Heart left ventricle (tissue), 16 donors: ENCODE measurements at places on chromosomes 3 and 15. TPM values are rescaled to one million over a fixed set of nuclear protein-coding genes. Genes with fewer than 3 reads are reported as not detected.
A peak's percentile ranks its signal among the peaks of the same experiment; 100 is the strongest.

- H3K4me1 ChIP-seq, result no peaks in the 10 kb centered on the region
- no peaks in the 10 kb centered on the region for H3K27me3 ChIP-seq
- no peaks in the 10 kb centered on the region for H3K36me3 ChIP-seq
- no peak overlapping the region for H3K27ac ChIP-seq
- H3K4me3 ChIP-seq, result no peak overlapping the region
- no peak for DNase-seq
Measured at GRCh38 chr3:21464746-21465145, 286.3 kb downstream of the ZNF385D start.

- no peaks in the 10 kb centered on the region for H3K27me3 ChIP-seq
- H3K4me1 ChIP-seq, result peaks cover 10% of the 10 kb centered on the region
- DNase-seq, result no peak
- no peak overlapping the region for H3K27ac ChIP-seq
- H3K4me3 ChIP-seq, result no peak overlapping the region
Measured at GRCh38 chr3:15171096-15171495, 35.0 kb upstream of the CAPN7 start.

DNA sequence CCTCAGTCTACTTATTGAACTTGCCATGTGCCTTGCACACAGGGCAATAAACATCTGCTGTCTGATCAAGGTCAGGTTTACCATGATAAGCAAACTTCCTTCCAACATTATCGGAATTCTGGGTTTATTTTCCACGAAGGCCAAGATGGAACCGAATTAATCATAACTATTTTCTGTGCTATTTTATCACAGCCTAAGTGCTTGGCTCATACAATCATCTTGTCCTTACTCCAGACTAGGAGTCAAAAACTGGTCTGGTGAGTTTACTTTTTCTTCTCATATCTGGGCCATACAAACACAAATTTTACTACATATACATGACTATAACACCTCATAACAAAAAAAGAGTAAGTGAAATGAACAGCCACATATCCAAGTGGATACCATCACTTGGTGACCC lies 2.3 kb downstream of the FBN1 start:
- H3K4me1 ChIP-seq, result peaks cover 7% of the 10 kb centered on the region
- peak overlapping the region; percentile 84 for H3K27ac ChIP-seq
- no peak for DNase-seq
- H3K36me3 ChIP-seq, result no peaks in the 10 kb centered on the region
- H3K4me3 ChIP-seq, result peak overlapping the region; percentile 87

DNA sequence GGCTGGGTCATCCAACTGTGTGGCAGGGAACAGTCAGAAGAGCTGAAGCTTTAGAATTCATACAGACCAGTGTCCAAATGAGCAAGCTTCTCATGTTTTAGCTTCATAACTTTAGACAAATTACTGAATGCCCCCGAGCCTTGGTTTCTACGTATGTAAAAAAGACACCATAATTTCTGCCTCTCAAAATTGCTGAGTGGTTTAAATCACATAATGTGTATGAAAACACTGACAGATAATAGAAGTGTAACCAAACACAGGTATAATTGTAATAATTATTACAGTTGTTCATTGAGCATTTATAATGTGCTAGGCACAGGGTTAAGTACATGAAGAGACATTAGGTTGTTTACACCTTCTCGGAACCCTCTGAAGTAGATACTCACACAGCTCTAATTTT lies 207.2 kb downstream of the IGSF11 start:
- H3K27me3 ChIP-seq, result peaks cover 3% of the 10 kb centered on the region
- no peak for DNase-seq
- no peaks in the 10 kb centered on the region for H3K4me1 ChIP-seq
- H3K27ac ChIP-seq, result no peak overlapping the region
- H3K4me3 ChIP-seq, result no peak overlapping the region
- no peaks in the 10 kb centered on the region for H3K36me3 ChIP-seq

DNA sequence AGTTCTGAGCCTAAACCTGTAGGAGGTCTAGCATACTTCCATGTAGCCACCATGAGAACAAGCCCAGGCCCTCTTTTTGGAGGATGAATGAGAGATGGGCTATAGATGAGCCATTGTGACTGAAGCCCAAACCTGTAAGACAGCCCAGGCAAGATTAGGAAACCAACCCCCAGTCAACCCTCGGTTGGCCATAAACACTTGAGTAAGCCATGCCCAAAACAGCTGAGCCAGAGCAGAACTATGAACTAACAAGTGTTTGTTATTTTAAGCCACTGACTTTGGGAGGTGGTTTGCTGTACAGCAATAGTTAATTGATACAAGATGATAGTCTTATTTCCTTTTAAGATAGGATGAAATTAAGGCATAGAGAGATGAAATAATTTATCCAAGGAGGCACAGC lies 12.4 kb upstream of the CPNE4 start:
- no peak for DNase-seq
- no peaks in the 10 kb centered on the region for H3K36me3 ChIP-seq
- H3K27me3 ChIP-seq, result no peaks in the 10 kb centered on the region
- no peak overlapping the region for H3K4me3 ChIP-seq
- no peaks in the 10 kb centered on the region for H3K4me1 ChIP-seq

DNA sequence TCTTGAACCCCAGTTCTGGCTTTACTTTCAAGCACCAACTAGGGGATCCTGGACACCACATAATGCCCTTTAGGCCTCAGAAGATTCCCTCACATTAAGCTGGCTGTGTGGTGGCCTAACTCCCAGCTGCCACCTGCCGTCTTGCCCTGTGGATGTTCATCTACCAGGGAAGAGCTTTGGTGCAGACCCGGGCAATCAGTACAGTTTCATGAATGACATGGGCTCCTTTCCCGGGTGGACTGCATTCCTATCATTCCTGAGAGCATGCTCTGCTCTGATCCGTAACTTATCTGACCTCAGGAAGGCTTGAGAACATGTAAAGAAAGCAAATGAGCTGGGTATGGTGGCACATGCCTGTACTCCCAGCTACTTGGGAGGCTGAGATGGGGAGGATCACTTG lies 50.0 kb upstream of the GSK3B start:
- no peaks in the 10 kb centered on the region for H3K27me3 ChIP-seq
- H3K4me1 ChIP-seq, result peaks cover 10% of the 10 kb centered on the region
- no peak overlapping the region for H3K4me3 ChIP-seq

DNA sequence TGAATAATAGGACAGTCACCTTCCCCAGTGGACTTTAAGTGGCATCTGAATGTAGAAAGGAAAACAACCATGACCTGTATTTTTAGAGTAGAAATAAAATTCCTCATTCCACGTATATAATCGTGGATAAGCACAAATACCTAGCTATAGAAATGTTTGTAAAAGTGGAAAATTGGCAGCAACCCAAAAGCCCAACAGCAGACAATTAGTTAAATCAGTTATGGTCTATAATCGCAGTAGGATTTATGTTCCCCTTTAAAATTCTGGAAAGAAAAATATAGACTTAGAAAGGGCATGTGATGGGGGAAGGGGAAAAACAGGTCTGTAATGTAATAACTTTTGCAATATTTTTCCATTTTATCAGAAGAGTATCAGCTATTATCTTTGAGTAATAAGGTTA lies 241.9 kb upstream of the ST8SIA2 start:
- no peaks in the 10 kb centered on the region for H3K27me3 ChIP-seq
- no peak overlapping the region for H3K4me3 ChIP-seq
- DNase-seq, result no peak
- H3K27ac ChIP-seq, result no peak overlapping the region
- H3K36me3 ChIP-seq, result peaks cover 92% of the 10 kb centered on the region

DNA sequence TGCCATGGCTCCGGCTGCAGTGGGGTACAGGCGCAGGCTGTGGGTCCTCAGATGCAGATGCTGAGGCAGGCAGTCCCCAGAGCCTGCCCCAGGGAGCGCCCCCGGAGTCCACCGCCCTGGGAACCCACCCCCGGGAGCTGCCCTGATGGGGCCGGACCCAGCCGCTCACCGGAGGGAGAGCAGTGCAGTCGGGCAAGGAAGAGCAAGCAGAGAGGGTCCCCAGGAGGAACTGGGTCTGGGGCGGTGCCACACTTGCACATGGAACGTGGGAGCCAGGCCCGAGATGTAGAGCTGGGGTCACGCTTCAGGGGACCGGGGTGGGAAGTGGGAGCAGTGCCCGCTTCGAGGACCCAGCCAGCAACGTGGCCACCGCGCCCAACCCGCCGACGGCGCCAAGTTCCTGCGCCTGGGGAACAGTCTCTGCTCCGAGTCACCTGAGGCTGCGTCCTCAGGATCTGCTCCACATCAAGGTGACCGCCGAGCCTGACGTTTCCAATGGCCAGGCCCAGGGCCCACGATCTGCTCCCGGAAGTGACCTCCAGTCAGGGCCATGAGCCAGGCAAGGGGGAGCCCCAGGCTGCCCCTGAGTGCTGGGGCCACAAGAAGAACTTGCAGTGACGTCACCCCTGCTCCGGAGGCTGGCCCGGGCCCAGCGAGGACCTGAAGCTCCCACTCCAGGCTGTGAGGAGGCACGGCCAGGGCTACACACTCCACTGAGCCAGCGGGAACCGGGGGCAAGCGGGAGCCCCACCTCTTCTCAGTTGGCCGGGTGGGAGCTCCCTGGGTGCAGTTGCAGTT lies 27.0 kb upstream of the TFG start:
- no peaks in the 10 kb centered on the region for H3K4me1 ChIP-seq
- peak overlapping the region; percentile 36 for H3K4me3 ChIP-seq
- H3K27me3 ChIP-seq, result no peaks in the 10 kb centered on the region
- no peaks in the 10 kb centered on the region for H3K36me3 ChIP-seq
- peak; percentile 22 for DNase-seq
- H3K27ac ChIP-seq, result no peak overlapping the region

- no peak for DNase-seq
- no peaks in the 10 kb centered on the region for H3K27me3 ChIP-seq
- no peak overlapping the region for H3K27ac ChIP-seq
- no peak overlapping the region for H3K4me3 ChIP-seq
- peaks cover 2% of the 10 kb centered on the region for H3K4me1 ChIP-seq
- H3K36me3 ChIP-seq, result no peaks in the 10 kb centered on the region
Measured at GRCh38 chr3:81868597-81868996, 107.2 kb upstream of the GBE1 start.

DNA sequence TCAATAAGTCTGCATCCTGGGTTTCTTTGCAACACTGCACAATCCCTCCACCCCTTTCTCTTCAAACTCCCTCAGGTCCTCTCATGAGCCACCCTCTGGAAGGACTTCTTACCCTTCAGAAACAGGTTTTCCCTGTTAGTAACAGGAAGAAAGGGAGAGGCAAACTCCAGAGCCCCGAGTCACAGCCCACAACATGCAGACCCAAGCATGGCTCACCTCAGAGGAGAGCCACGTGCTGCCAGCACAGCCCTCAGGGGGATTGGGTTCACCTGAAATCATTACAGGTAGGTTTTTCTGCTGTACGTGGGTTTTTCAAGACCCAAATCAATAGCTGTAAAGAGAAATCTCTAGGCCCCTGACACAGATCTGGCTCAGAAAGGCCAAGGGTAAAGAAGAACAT lies 359.7 kb upstream of the ATP10A start:
- H3K27me3 ChIP-seq, result no peaks in the 10 kb centered on the region
- H3K36me3 ChIP-seq, result no peaks in the 10 kb centered on the region
- H3K4me3 ChIP-seq, result no peak overlapping the region

DNA sequence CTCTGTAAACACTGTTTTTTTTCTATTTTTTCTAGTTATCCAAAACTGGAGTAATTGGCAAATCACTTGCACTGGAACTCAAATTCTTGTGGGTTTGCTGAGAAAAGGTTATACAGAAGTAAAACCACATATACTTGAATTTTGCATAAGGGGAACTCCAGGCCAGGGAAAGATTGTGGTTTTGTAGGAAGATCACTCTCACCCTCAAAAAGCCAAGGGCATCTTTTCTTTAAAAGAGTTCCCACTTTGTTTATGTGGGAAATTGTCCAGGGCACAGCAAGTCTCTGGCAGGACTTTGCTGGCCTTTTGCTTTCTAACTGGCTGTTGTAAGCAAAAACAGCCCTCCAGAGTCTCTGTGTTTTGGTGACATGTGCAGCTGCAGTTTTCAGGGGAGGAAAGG lies 340.3 kb upstream of the RBMS3 start:
- H3K27me3 ChIP-seq, result no peaks in the 10 kb centered on the region
- H3K4me1 ChIP-seq, result no peaks in the 10 kb centered on the region

- DNase-seq, result no peak
- no peaks in the 10 kb centered on the region for H3K4me1 ChIP-seq
- H3K4me3 ChIP-seq, result no peak overlapping the region
- H3K27ac ChIP-seq, result no peak overlapping the region
Measured at GRCh38 chr3:154844863-154845262, 235.3 kb upstream of the MME start.

GRCh38 chr3:16011376-16011775 lies 163.1 kb upstream of the GALNT15 start:
- H3K4me3 ChIP-seq, result no peak overlapping the region
- H3K36me3 ChIP-seq, result no peaks in the 10 kb centered on the region
- H3K4me1 ChIP-seq, result no peaks in the 10 kb centered on the region
- DNase-seq, result no peak
- H3K27ac ChIP-seq, result no peak overlapping the region

GRCh38 chr3:10635446-10636076 lies 130.2 kb upstream of the ATP2B2 start:
- DNase-seq, result no peak
- no peak overlapping the region for H3K4me3 ChIP-seq
- H3K27ac ChIP-seq, result no peak overlapping the region
- no peaks in the 10 kb centered on the region for H3K4me1 ChIP-seq

- H3K27me3 ChIP-seq, result no peaks in the 10 kb centered on the region
- no peak overlapping the region for H3K27ac ChIP-seq
- H3K4me3 ChIP-seq, result no peak overlapping the region
- DNase-seq, result no peak
- no peaks in the 10 kb centered on the region for H3K36me3 ChIP-seq
Measured at GRCh38 chr15:36863570-36863969, 236.8 kb downstream of the MEIS2 start.

DNA sequence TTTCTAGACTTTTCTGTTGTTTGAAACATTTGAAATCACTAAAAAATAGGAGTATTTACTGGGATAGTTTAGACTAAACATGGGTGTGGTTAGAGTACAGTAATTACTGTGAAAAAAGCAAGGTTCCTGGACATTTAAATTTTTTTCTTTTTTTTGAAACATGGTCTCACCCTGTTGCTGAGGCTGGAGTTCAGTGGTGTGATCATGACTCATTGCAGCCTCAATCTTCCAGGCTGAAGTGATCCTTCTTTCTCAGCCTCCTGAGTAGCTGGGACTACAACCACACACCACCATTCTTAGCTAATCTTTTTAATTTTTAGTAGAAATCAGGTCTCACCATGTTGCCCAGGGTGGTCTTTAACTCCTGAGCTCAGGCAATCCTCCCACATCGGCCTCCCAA lies 20.4 kb upstream of the CELF6 start:
- H3K4me1 ChIP-seq, result peaks cover 3% of the 10 kb centered on the region
- DNase-seq, result no peak
- H3K27ac ChIP-seq, result no peak overlapping the region

DNA sequence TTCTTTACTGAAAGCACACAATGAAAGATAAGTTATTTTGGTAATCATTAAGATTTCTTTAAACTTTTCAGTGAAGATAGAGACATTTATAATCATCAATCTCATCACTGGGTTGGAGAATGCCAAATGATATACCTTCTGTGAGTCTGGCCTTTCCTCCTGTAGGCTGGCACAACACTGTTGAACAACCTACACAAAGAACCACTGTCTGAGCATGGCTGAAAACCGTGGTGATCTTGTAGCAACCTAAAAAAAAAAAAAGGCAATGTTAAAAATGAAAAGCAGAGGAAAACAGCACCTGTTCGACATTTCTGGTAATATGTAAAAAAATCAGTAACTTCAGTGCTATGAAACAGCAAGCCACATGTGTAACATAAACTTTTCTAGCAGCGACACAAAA lies 1.8 kb downstream of the RPS27L start:
- no peaks in the 10 kb centered on the region for H3K27me3 ChIP-seq
- H3K4me1 ChIP-seq, result no peaks in the 10 kb centered on the region
- H3K36me3 ChIP-seq, result peaks cover 54% of the 10 kb centered on the region
- DNase-seq, result no peak
- no peak overlapping the region for H3K4me3 ChIP-seq
- no peak overlapping the region for H3K27ac ChIP-seq

The NR1I2 gene
- total RNA-seq, result not detected

The PBRM1 gene
- total RNA-seq, result 57.2 TPM

The GJD2 gene
- total RNA-seq, result not detected

The LMOD3 gene
- total RNA-seq, result 95.9 TPM

The CTXN2 gene
- total RNA-seq, result not detected

The CAPN3 gene
- total RNA-seq, result 8.4 TPM

The SLITRK3 gene
- not detected for total RNA-seq
